ENCODE measurements at places on chromosomes 5 and 9. TPM values are rescaled to one million over a fixed set of nuclear protein-coding genes. Genes with fewer than 3 reads are reported as not detected.

The ASS1 gene
- 62.2 TPM for total RNA-seq

The SEC16A gene
- total RNA-seq = 10.4 TPM

The FBN2 gene
- 14.7 TPM for total RNA-seq

The CDKN2B-AS1 gene
- total RNA-seq = 5.6 TPM

The PCDHA4 gene
- total RNA-seq = 0.86 TPM

The ADRA1B gene
- not detected for total RNA-seq

The GABRA1 gene
- total RNA-seq = not detected

The DDX4 gene
- total RNA-seq = not detected

The CDH9 gene
- not detected for total RNA-seq

The ARAP3 gene
- total RNA-seq = 2.8 TPM

The SERF1A gene
- 0.69 TPM for total RNA-seq

The TRIM36 gene
- total RNA-seq = 0.09 TPM

The ANKDD1B gene
- 0.95 TPM for total RNA-seq

The CCDC69 gene
- 3.3 TPM for total RNA-seq

The TLE4 gene
- 7.3 TPM for total RNA-seq

The PPP3R2 gene
- total RNA-seq = 0.09 TPM

The DRD1 gene
- not detected for total RNA-seq

The ADAMTSL2 gene
- under 0.01 TPM for total RNA-seq

The SYNPO gene
- 2.0 TPM for total RNA-seq

The FGF10 gene
- 0.79 TPM for total RNA-seq

The ROR2 gene
- total RNA-seq = 5.8 TPM

The CNTNAP3 gene
- 3.5 TPM for total RNA-seq

The LECT2 gene
- total RNA-seq = not detected

The RGS7BP gene
- not detected for total RNA-seq

The NUDT2 gene
- total RNA-seq = 55.0 TPM

The PCDHGC5 gene
- total RNA-seq = 3.5 TPM

The FAM200C gene
- total RNA-seq = 3.0 TPM

The PCDHB15 gene
- total RNA-seq = 0.32 TPM

The DEPDC1B gene
- 1.0 TPM for total RNA-seq

The CBY3 gene
- total RNA-seq = 0.16 TPM

All from bronchial smooth muscle cell (primary cell).